ENCODE measurements at places on chromosomes 12 and 14. TPM values are rescaled to one million over a fixed set of nuclear protein-coding genes. Genes with fewer than 3 reads are reported as not detected.

Gene OXA1L
- 135 TPM for total RNA-seq

Gene FAM181A
- not detected for total RNA-seq

Gene RERGL
- not detected for total RNA-seq

Gene TCL1A
- 0.29 TPM for total RNA-seq

Gene SERPINA12
- not detected for total RNA-seq

Gene IL23A
- 138 TPM for total RNA-seq

Gene ZNF605
- 6.8 TPM for total RNA-seq
